Hippocampal formation (tissue), 2 donors: ENCODE measurements at places on chromosomes 7 and 10.

GRCh38 chr7:88635149-88635548 lies 124.4 kb upstream of the ZNF804B start:
- no peak for DNase-seq

DNA sequence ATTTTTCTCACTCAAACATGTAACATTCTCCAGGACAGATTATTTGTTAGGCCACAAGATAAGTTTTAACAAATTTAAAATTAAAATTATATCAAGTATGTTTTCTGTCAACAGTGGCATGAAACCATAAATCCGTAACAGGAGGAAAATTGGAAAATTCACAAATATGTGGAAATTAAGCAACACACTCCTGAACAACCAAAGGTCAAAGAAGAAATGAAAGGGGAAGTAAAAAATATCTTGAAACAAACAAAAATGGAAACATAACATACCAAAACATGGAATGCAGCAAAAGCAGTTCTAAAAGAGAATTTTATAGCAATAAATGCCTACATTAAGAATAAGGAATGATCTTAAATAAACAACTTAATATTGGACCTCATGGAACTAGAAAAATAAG lies 147.3 kb downstream of the ZEB1 start:
- no peak for DNase-seq

DNA sequence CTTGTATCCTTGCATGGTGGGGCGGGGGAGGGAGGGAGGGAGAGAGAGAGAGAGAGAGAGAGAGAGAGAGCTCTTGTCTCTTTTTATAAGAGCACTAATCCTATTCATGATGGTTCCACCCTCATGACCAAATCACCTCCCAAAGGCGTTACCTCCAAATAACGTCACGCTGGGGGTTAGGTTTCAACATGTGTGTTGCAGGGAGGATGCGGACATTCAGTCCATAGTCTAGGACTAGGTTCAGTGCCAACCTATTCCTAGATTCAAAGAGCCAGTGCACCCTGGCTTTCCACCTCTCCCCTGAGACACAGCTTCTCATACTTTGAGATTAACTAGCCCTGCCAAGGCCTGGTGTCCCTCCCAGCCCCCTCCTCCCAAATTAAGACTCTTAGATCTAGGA lies 123.0 kb downstream of the GRK5 start:
- no peak for DNase-seq

DNA sequence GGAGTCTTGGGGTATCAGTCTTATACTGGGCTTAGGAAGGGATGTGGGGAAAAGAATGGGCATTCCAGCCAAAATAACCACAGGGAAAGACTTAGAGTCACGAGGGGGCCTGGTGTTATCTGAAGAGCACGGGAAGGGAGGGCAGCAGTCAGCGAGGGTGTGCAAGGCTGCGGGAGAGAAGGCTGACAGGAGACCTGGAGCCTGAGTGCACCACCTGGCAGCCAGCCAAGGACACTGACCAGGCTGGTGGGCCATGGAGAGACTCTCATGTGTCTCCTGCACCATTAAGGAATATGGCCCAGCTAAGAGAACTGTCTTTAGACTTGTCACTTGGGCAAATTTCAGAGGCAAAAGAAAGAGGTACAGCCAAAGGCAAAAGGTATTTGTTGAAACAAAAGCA lies 69.6 kb downstream of the PKD1L1 start:
- DNase-seq = no peak

DNA sequence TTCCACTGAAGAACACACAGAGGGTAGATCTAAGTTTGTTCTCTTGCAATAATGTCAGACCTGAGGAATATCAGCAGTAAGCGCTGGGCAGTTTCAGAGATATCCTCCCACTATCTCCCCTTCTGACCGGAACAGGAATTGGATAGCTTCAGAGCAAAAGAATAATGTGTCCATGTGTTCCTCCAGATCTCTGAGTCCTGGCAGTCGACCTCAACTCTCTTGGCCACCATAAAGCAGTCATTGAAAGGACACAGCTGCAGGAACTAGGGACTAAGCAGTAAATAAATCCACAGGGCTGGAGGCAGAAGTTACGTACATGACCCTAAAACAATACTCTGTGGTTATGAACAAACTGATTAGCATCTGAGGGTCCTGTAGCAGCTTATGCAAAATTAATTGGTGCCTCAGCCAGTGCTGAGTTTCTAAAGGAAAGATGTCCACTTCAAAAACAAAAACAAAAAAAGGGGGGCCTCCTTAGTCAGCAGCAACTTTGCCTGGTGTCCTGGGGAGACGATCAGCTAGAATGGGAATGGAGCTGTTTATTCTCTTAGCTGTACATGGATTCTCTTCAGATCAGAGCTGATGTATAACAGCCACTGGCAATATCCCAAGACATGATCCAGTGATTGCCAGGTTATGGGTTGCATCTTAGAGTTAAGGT lies 6.4 kb upstream of the PRTFDC1 start:
- DNase-seq = peak; percentile 59
